ENCODE measurements at places on chromosomes 6 and 20.

DNA sequence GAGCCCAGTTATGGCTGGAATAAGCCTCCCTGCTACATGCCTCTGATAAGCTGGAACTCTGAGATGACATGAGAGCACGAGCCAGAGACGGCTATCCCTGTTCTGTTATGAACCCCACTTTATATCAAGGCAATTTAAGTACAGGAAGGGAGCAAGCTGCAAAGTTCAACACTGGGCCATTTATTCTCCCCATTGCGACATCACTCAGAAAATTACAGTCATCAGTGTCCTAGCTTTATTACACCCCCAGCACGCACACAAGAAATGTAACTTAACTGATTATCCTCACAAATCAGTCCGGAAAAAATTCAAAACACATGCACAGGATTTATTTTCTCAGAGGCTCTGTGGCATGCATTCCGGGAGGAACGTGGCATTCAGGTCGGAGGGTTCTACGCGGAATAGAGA is 125.3 kb upstream of the SLC2A12 start:
- no peak for DNase-seq

- DNase-seq, result no peak
Observed at GRCh38 chr6:146028851-146029572, at the start of gene GRM1. GRM1 (plus strand) TSS chr6:146029062; CDS start chr6:146029518, 456 bp downstream.

GRCh38 chr6:387293-387741 is 4.2 kb upstream of the IRF4 start:
- no peak for DNase-seq

DNA sequence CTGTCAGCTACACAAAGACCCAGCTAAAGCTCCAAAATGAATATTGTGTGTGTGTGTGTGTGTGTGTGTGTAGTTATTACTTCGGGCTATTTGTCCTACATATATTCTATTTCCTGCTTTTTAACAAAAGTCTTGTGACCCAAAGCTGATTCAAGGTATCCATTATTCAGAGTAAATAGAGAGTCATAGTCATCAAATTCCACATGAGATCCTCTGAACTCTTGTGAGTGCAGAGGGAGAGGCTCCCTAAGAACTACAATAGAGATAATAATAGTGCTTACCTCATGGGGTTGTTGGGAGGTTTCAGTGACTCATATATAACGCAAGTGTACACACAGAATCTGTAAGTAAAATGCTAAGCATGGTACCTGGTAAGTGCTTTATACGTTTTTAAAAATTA is 95.6 kb upstream of the SHLD1 start:
- no peak for DNase-seq

GRCh38 chr6:106477146-106477545 is 116.6 kb downstream of the CRYBG1 start:
- no peak for DNase-seq

GRCh38 chr6:157642736-157643135 is 180.3 kb upstream of the SNX9 start:
- DNase-seq, result no peak

- DNase-seq, result no peak
Observed at GRCh38 chr20:47455133-47456040, 46.3 kb upstream of the NCOA3 start.

DNA sequence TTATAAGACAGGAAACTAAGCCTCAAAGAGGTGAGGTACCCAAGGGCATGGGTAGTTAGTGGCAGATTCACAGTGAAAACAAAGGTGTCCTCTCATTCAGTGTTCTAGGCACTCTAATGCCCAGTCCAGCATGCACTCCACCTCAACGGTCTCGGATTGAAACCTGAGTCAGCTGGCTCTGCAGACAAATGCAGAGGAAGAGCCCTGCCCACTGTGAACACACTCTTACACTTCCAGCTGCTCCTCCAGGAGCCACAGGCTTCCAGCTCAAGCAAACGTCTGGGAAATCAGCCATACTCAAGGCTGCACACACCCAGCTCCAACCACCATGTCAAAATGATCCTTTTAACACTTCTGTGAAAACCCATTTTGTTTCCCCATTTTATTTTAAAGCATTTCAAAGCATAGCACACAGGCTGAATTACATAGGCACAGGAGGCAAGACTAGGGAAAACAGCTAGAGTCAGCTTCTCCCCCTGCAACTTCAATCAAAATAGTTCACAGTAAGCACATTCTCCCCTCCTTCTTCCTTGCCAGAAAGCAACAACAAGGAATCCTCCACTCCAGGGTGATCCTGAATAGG is 3.0 kb upstream of the IL17A start:
- no peak for DNase-seq

GRCh38 chr20:42183147-42183546 is 565.0 kb upstream of the CHD6 start:
- DNase-seq, result no peak

DNA sequence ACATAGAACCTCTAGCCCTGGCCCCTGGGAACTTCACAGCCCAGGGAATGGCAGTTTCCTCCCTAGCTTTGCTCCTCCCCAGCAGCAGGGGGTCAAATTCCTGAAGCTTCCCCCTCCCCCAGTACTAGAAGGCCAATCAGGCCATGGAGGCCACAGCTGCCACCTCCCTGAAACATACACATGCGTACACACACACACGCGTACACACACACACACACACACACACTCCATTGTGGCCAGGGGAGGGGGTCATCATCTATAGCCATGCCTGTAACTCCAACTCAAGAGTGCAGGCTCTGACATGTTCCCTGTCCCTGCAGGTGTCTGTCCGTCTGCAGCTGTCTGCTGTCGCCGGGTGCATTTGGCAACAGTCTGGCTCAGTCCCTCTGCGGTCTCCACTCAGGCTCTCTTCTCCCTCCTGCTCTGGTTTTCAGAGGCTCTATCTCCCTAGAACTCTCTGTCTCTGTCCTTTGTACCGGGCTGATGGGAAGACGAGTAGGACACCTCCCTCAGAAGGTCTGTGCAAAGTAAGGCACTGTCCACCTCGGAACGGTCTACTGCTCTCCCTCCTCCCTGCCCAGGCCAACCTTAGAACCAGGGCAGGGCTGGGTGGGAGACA is 1.4 kb downstream of the LRFN2 start:
- DNase-seq, result no peak

GRCh38 chr6:32868257-32868788 is 14.3 kb downstream of the PSMB9 start:
- DNase-seq, result peak; percentile 89

DNA sequence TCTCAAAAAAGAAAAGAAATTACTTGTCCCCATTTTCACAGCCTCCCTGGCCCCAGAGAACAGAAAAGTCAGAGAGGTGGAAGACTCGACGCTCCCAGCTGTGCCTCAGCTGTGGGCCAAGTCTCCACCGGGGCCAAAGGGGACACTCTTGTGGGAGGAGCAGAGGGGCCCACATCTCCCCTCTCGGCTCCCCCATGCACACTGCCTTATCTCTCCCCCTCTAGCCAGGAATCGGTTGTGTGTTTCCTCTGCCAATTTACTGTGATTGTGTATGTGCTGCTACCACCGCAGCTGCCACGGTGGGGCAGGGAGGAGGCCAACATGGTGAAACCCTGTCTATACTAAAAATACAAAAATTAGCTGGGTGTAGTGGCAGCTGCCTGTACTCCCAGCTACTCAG is 8.4 kb downstream of the TIAM2 start:
- no peak for DNase-seq

DNA sequence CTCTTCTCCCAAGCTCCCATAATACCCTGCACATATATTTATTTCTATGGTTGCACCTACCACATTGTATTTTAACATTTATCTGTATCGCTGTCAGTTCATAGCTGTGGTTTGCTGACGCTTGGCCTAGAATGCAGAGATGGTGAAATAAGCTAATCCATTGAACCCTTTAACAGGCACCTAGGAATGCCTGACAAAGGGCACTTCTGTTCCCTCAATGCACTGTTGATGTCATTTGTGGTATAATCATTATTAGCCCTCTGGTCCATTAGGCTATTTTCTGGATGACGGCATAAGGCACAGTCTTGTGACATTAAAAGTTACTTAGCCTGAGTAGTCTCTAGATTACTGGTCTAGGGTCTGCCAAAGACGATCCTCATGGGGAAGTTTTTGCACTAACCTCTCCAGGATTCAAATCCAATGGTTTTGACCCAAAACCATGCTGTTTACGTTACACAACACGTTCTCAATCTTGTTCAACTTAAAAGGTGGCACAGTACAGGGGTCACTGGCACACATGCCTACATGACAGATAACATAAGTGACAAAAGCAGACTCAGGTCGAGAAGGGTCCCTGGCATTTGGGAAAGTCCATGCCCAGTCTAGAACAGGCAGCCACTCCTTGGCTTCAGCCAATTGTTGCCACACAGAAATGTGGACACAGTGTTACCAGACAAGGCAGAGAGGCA is 2.1 kb upstream of the YWHAB start:
- DNase-seq, result no peak

DNA sequence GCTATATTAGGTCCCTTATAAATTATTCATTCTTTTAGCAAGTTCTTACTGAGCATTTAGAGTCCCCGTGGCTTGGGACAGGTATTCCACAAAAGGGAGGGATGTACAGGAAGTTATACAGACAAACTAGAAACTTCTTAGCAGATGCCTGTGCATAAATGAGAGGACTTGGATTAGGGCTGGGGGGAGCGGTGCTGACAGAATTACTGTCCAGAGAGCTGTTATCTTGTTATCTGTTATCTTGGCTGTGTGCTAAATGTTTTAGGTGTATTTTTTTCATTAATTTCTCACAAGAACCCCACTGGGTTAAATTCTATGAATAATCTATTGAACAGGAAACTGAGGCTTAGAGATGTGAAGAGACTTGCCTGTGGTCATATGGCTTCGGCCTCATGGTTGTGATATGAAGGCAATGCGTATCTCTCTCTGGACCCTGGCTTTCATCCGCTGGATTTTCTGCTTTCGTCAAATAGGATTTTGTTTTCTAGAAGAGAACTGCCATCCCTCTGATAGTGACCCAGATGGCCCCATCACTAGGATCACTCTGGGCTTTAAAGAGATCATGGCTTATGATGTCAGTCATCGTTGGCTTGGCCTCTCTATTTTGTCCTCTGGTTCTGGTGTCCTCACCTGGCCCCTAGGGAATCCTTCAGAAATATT is 32.3 kb upstream of the RREB1 start:
- DNase-seq, result no peak

GRCh38 chr6:143755301-143755744 is 77.6 kb downstream of the PHACTR2 start:
- DNase-seq, result no peak

GRCh38 chr6:15431762-15432483 is 186.1 kb downstream of the JARID2 start:
- DNase-seq, result no peak

- DNase-seq, result no peak
Observed at GRCh38 chr20:5886788-5887187, 63.5 kb downstream of the TRMT6 start.

- peak; percentile 45 for DNase-seq
Observed at GRCh38 chr20:17612287-17612991, 42.6 kb downstream of the DSTN start.

DNA sequence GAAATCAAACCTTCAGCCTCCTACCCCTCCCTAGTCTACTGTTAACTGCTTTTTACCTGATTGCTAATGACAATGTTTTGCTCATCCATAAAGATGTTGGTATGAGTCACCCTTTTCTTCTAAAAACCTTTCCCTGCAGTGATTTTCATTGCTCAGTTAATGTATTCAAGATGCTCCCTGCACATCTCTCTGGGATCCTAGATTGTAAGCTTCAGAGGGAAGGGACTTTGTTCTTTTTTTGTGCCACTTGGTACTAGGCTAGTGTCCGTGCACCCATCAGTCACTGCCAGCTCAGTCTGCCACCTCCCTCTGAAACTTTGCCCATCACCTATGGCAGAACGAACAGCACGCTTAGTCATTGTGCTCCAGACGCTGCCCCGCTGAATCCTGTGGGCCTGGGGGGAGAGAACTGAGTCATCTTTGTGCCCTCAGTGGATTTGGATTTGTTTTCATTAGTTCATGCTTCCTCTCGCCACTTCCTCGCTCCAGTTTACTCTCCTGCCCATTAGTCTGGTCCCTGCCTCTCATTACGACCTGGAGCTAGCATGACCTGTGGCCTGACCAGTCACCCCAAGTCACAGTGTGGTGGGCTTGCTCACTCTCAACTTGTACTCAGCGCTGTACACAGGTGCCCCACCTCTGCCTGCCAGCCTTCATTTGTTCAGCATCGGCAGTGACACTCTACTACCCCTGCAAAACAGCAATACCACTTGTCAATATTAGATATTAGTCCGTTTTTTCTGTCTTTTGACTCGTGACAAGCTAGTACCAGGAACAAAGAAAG is 78.0 kb upstream of the TMEM181 start:
- DNase-seq, result no peak

- no peak for DNase-seq
Observed at GRCh38 chr6:31008165-31008564, 2.1 kb upstream of the MUC22 start.

DNA sequence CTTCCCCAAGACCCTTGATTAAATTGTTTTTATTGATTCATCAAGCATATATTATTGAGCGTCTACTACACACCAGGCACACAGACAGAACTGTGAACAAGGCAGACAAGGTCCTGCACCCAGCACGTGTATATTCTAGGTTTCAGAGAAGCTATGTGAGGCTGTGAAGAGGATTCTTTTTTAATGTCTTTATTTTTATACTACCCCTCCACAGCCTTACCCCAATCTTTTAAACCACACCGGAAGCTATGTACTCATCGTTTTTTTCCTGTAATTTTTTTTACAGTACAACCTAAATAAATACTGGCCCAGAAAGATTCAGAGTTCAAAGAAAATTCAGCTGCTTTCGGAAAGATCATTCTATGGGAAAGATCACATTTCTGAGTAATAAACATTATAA is 10.0 kb downstream of the SGK1 start:
- DNase-seq, result peak; percentile 20

GRCh38 chr6:397604-398003 is 6.1 kb downstream of the IRF4 start:
- DNase-seq, result no peak

GRCh38 chr6:76451926-76452709 is 379.7 kb upstream of the IMPG1 start:
- DNase-seq, result no peak

- no peak for DNase-seq
Observed at GRCh38 chr6:148757944-148758480, 11.2 kb downstream of the UST start.

Data from CD4-positive, alpha-beta T cell treated with Interleukin-15 for 4 hours (primary cell).